ENCODE measurements at places on chromosomes 6 and 20. TPM values are rescaled to one million over a fixed set of nuclear protein-coding genes. Genes with fewer than 3 reads are reported as not detected.

The WASF1 gene
- 24.6 TPM for polyA plus RNA-seq

The FOXF2 gene
- polyA plus RNA-seq = 2.7 TPM

The BTN1A1 gene
- polyA plus RNA-seq = not detected

The FGD2 gene
- not detected for polyA plus RNA-seq

The RBM38 gene
- 1.3 TPM for polyA plus RNA-seq

The PRPH2 gene
- 1.7 TPM for polyA plus RNA-seq

The CLIC5 gene
- polyA plus RNA-seq = not detected

The TENT5A gene
- polyA plus RNA-seq = 39.2 TPM

The ADGB gene
- not detected for polyA plus RNA-seq

The APOM gene
- polyA plus RNA-seq = 5.6 TPM

The CDC5L gene
- 15.3 TPM for polyA plus RNA-seq

The DCDC2 gene
- not detected for polyA plus RNA-seq

The SRC gene
- 17.0 TPM for polyA plus RNA-seq

The IMPG1 gene
- not detected for polyA plus RNA-seq

The SIM1 gene
- 1.2 TPM for polyA plus RNA-seq

The OR2H2 gene
- polyA plus RNA-seq = not detected

The PSORS1C1 gene
- 2.6 TPM for polyA plus RNA-seq

The ADGRF5 gene
- polyA plus RNA-seq = 0.28 TPM

The HLA-C gene
- 255 TPM for polyA plus RNA-seq

The MCHR2 gene
- not detected for polyA plus RNA-seq

The SMPDL3A gene
- polyA plus RNA-seq = 15.4 TPM

The ZKSCAN8 gene
- polyA plus RNA-seq = 4.1 TPM

The GTSF1L gene
- polyA plus RNA-seq = not detected

The SLC35F1 gene
- not detected for polyA plus RNA-seq

The ZNF292 gene
- polyA plus RNA-seq = 21.7 TPM

The PLG gene
- 0.29 TPM for polyA plus RNA-seq

The CCR6 gene
- not detected for polyA plus RNA-seq

The PCNA gene
- polyA plus RNA-seq = 84.8 TPM

The ADAM33 gene
- polyA plus RNA-seq = 17.4 TPM

The OR2B3 gene
- not detected for polyA plus RNA-seq

The MRAP2 gene
- polyA plus RNA-seq = 0.96 TPM

The MOXD1 gene
- polyA plus RNA-seq = 564 TPM

The PLAGL1 gene
- polyA plus RNA-seq = 43.8 TPM

The SIRPA gene
- polyA plus RNA-seq = 102 TPM

The HLA-DRB1 gene
- polyA plus RNA-seq = 0.21 TPM

The CCN6 gene
- 0.48 TPM for polyA plus RNA-seq

The RSPH9 gene
- polyA plus RNA-seq = 1.2 TPM

The PNLDC1 gene
- polyA plus RNA-seq = not detected

The RFX6 gene
- not detected for polyA plus RNA-seq

The NKAIN2 gene
- polyA plus RNA-seq = not detected

The MEI4 gene
- 0.04 TPM for polyA plus RNA-seq

The BPIFA1 gene
- not detected for polyA plus RNA-seq

The TFAP2D gene
- polyA plus RNA-seq = not detected

The PRICKLE4 gene
- polyA plus RNA-seq = not detected

The CSE1L gene
- 77.5 TPM for polyA plus RNA-seq

The GABRR2 gene
- polyA plus RNA-seq = not detected

The RNF8 gene
- 19.3 TPM for polyA plus RNA-seq

The BPIFB6 gene
- polyA plus RNA-seq = not detected

The TRIM40 gene
- not detected for polyA plus RNA-seq

The LZTS3 gene
- polyA plus RNA-seq = 3.9 TPM
